ENCODE measurements at places on chromosomes 3 and 15. TPM values are rescaled to one million over a fixed set of nuclear protein-coding genes. Genes with fewer than 3 reads are reported as not detected.

Gene CCR8
- total RNA-seq: not detected

Gene CDC25A
- total RNA-seq: 9.9 TPM

DNA sequence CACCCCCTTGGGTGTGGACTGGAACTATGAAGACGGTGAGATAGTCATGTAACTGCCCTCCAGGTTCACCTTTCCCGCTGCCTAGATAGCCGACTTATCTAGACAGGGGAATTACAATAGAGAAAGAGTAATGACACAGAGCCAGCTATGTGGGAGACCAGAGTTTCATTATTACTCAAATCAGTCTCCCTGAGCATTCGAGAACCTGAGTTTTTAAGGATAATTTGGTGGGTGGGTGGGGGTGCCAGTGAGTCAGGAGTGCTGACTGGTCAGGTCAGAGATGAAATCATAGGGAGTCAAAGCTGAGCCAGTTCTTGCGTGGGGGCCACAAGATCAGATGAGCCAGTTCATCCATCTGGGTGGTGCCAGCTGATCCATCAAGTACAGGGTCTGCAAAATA lies 19.7 kb upstream of the DNAJC19 start:
- DNase-seq: no peak

DNA sequence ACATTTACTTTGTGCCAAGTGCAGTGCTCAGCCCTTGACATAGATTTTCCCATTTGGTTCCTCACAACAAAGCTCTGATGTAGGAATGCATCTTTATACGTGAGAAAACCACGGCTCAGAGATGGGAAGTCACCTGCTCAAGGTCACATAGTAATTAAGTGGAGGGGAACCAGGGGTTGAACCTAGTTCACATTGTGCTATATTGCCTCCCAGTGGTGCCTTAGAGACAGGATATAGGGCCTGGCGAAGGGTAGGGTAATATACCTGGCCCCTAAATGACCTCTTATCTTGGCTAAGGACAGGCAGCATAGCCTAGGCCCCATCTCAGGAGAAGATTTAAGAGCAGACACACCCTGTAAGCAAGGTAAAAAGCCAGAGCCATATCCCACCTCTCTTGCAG lies 71.5 kb downstream of the FOXP1 start:
- DNase-seq: no peak

Gene DNASE1L3
- not detected for total RNA-seq

GRCh38 chr3:188943591-188943990 lies 228.2 kb upstream of the TPRG1 start:
- no peak for DNase-seq

Gene CKMT1A
- not detected for total RNA-seq

Gene RBM5
- total RNA-seq: 192 TPM

DNA sequence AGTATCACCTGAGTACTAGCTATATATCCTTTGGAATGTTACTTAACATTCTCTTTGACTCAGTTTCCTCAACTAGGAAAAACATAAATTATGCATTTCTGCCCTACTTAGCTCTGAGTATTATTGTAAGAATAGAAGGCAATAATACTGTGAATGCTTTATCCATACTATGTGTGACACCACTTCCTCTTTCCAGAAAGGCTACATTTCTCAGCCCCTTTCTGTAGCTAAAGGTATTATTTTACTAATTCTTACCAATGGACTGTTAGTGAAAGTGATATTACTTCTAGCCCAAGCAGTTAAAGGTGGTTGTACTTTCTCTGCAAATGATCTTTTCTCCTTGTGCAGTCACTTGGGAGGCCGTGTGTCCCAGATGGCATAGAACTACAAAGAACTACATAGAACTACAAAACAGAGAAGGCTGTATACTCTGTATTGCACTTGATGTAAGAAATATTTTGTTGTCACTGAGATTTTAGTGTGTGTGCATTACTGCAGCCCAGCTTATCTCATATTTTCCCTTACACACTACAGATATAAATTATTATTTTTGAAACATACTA lies 35.1 kb downstream of the MYH15 start:
- no peak for DNase-seq

DNA sequence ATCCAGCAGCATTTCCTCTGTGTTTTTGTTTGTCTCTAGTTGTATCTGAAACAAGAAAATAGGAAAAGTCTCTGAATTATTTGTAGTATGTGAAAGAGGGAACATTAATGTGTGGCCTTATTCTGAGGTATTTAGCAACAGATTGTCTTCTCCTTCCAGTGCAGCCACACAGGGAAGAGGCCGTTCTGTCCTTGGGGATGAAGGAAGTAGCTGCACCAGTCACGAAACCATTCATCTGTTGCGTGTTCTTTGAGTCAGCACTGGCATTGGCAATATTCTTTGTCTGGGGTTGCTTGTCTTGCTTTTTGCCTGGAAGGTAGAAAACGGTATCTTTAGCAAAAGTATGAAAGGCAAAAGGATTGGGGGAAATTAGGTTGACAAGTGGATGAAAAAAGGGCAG lies 91.6 kb downstream of the CDIN1 start:
- no peak for DNase-seq

Gene NRROS
- total RNA-seq: 0.32 TPM

DNA sequence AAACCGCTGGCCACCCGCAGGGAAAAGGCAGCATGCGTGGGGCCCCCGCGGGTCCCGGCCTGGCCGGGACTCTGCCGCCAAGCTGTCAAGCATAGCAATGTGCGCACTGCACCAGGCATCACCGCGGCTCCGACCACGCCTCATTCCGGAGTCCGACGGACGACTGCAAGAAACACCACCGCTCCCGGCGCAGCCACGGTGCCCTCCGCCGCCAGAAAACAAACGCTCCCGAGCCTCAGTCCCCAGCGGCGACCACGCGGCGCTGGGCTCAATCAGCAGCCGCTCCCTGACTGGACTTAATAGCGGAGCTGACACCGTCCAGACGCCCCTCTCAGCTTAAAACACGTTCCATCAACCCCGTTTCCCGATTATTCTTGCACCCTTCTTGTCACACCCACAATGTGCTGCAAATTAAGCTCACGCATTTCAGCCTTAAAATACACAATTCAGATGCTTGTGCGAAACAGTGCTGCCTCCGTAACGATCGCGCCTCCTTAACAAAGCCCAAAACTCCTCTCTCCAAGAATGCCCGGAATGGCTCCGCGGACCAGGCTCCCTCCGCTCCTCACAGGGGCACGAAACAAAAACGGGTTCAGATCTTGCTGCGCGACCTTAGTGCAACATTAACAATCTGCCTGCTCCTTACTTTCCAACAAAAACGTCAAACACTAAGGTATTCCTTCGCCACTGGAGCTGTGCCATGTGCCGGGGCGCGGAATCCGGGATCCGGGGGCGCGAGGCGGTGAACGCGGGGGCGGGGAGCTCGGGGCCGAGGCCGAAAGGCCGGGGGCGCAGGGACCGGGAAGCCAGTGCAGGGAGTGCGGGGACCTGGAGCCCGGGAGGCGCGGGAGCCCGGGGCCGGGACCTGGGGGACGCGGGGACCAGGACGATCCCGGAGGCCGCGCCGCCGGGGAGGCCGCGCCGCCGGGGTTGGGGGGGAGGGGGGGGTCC lies 655 bp downstream of the CYFIP1 start:
- DNase-seq: peak; percentile 44

DNA sequence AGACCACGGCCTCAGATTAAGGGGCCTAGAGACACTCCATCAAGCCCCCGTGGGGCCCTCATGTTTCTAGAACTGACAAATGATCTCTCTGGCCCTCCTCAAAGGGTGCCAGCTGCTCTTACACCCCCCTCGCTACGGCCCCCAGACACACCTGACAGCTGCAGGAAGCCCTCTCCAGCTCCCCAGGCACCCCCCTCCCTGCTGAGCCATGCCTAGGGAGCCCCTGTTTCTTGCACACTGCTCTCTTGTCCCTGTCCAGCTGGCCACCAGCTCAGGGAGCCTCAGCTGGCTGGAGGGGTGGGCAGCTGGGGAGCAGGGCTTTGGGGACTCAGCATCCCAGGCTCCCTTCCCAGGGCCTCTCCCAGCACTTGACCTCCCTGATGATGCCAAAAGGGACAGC lies 14.8 kb downstream of the TNK2 start:
- DNase-seq: no peak

Gene ESYT3
- total RNA-seq: under 0.01 TPM

DNA sequence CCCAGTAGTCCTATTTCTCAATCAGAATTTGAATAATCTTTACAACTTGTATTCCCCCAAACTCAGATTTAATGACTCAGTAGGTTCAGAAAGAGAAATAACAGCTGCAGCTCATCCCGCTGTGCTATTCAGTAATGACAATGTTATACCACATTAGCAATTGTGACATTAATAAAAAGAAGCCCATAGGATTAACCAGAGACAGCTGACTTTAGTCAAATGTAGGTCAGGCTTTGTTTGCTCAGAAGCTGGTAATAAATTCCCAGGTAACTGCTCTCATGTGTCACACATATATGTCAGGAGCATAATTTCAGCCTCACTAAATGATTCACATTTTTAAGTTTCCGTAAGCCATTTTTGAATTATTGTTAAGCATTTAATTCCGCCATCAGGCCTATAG lies 222.0 kb upstream of the UBE2E2 start:
- DNase-seq: no peak

- no peak for DNase-seq
These were observed 470.2 kb downstream of the NAALADL2 start for GRCh38 chr3:175329373-175329772.

Gene GASK1A
- 0.32 TPM for total RNA-seq

Gene MUC13
- total RNA-seq: 0.32 TPM

Gene KLHL40
- total RNA-seq: not detected

GRCh38 chr15:58221591-58222241 lies 83.5 kb downstream of the AQP9 start:
- DNase-seq: no peak

GRCh38 chr3:14879211-14879874 lies 60.6 kb downstream of the FGD5 start:
- DNase-seq: peak; percentile 3

- peak; percentile 55 for DNase-seq
These were observed 170.9 kb downstream of the AKAP13 start for GRCh38 chr15:85551221-85551832.

- peak; percentile 85 for DNase-seq
These were observed 202.0 kb downstream of the AKAP13 start for GRCh38 chr15:85582131-85583079.

GRCh38 chr3:5012367-5012766 lies 33.1 kb downstream of the BHLHE40 start:
- DNase-seq: no peak

Gene EAF2
- 0.32 TPM for total RNA-seq

Gene TGM5
- total RNA-seq: not detected

DNA sequence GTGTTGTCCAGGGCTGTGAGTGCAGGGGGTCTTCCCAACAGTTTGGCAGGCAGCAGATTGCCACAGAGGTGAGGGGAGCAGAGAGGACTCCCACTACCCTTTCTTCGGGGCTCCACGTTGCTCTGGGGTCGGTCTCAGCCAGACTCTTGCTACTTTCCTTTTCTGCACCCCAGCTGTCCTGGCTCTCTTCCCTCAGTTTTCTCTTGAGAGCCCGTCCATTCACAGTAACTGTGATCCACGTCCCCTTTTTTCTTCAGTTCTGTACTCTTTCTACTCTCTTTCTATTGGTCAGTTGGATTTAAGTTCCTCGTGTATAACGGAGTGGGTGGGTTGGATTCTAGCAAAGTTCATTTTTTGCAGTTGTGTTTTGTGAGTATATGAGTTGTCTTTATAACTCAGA lies 105.8 kb downstream of the UNC13C start:
- no peak for DNase-seq

Gene KCNMB3
- 1.3 TPM for total RNA-seq

Gene ECE2
- total RNA-seq: not detected

- no peak for DNase-seq
These were observed 129.4 kb upstream of the TLE3 start for GRCh38 chr15:70227147-70227546.

Gene C3orf22
- not detected for total RNA-seq

Gene GNB5
- total RNA-seq: 58.3 TPM

Gene STT3B
- 187 TPM for total RNA-seq

GRCh38 chr3:136350132-136350531 lies 100.0 kb downstream of the PCCB start:
- DNase-seq: peak; percentile 95

DNA sequence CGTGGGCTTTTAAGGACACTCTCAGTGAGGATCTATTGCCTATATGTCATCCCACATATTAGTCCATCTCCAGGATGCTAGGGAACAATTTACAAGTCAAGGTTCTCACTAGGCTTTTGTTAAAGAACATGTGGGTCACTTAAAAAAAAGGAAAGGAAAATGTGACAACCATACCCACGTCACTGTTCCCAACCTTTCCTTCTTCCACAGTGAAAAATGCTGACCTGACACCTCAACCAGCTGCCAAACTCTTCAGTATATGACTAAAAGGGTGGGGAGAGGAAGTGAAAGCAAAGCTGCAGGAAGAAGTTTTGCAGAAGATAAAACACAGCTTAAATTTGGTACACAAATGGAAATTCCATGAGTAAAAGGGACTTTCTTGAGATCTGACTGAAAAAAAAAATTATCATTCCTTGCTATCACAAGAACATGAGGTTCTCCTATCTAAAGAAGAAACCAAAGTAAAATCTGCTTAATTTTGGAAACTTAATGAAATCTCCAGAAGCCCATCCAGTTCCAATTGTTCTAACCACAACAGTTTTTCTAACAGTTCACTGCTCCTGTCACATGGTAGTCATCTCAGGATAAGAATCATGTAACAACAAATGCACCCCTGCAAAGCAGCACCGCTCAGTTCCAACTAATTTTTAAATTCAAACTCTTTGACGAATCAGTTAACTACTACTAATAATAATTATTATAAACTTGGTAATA lies 117.0 kb upstream of the TSPAN3 start:
- peak; percentile 61 for DNase-seq

- DNase-seq: peak; percentile 37
These were observed 435.6 kb downstream of the MECOM start for GRCh38 chr3:169227911-169228310.

GRCh38 chr3:183489455-183490210 lies 61.2 kb upstream of the MCF2L2 start:
- DNase-seq: peak; percentile 22

Gene STXBP5L
- total RNA-seq: under 0.01 TPM

GRCh38 chr15:51349156-51349844 lies 7.8 kb downstream of the GLDN start:
- no peak for DNase-seq

DNA sequence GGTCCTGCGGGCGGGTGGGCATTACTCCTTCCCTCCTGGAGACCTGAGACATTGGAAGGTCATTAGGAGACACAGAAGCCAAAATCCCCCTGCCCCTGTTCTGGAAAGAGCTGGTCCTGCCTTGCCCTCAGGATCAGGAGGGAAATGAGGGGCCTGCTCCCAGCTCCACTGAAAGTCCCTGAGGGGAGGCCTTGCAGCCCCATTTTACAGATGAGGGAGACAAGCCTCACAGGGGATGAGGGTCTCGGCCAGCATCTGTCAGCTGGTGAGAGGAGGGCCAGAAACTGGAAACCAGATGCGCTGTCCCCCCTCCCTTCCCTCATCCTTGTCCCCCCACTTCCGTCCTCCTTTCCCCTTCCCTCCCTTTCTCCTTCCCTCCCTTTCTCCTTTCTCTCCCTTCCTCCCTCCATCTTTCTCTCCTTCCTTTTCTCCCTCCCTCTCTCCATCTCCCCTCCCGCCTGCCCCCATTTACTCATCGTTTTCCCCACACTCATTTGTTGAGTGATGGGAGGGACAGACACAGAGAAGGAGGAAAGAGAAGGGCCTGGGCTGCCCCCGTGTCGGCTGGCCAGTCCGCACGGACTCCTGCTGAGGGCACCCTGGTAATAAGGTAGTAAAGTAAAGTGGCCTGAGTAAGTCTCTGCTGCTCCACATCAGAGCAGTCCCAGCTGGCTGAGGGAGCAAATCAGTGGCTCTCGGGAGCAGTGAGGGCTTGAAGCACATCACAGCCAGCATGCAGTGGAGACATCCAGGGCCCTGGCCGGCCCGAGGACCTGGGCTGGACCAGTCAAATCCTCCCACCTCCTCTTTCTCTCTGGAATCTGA lies 112.4 kb upstream of the ALDH1A3 start:
- no peak for DNase-seq

Gene LRRC31
- total RNA-seq: not detected

Measured in fibroblast of villous mesenchyme (primary cell).